Iris pigment epithelial cell (primary cell): ENCODE measurements at places on chromosomes 3 and 15.

GRCh38 chr3:161108840-161109239 lies 3.7 kb upstream of the B3GALNT1 start:
- peak; percentile 16 for DNase-seq

DNA sequence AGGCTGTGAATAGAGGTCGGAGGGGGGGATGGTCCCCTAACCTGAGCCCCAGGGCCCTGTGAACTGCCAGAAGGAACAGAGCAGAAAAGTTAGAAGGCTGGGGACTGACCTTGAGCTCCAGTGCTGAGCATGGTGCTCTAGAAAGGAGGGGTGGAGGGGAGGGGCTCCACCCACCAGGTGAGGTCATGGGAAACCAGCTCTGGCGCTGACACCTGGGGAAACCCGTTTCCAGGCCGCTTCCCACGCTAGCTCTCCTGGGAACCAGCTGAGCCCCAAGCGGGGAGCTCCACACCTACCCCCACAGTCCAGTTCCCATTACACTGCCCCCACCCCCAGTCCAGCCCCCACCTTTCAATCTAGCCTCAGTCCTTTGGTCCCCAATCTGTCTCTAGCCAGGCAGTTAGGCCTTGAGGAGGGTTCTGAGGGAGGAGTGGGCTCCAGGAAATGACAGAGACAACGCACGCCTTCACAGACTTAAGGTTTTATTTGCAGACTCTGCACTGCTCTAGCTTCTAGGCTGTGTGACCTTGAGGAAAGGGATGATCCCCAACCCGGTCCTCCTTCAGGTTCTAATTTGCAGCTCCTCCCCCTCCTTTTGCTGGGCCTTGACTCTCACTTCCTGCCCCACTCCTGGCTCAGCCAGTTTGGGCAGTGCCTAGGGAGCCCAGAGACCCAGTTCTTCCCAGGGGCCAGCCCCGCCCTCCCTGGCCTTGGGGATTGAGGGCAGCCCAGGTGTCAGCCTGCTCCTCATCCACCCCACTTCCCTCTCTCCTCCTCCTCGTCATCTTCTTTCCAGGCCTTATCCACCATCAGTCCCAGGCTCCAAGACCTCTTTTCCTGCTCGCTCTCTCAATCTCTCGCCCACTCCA lies 2.1 kb downstream of the RHOV start:
- DNase-seq = no peak

DNA sequence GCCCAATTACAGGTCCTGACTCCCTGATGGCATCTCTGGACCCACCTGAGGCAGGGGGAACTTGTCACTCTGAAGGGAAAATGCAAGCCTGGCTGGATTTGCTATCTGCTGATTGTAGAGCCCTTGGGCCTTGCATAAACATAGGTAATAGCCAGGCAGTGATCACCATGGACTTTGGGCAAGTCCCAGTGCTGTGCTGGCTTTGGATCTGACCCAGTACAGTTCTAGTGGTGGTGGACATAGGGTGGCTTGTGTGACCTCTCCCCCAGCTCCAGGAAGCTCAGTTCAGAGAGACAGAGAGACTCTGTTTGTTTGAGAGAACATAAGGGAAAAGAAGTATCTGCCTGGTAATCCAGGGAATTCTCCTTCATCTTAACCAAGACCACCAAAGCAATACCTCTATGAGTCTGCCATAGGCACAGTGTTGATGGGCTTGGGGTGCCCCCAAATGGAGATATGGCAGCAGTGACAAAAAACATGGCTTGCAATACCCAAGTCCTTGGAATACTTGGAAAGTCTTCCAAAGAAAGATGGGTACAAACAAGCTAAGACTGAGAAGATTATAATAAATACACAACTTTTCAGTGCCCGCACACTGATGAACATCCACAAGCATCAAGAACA lies 348.5 kb downstream of the PYDC2 start:
- DNase-seq = no peak

DNA sequence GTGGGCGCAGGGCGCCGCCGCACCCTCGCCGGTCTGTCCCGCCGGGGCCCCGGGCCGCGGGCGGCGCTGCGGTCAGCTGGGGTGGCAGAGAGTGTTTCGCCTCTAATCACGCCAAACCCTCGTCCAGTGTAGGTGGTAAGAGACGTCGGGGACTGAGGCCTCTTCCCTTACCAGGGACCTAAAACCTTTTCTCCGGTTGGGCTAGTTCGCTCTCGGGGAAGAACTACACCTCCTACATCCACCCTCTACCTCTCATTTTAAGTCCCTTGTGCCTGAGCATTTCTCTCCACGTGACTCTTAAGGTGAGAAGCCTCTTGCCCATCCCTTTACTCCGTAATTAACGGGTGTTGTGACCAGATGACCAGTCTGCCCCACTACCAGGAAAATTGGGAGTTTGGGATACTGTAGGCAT lies 520 bp downstream of the TMEM42 start:
- DNase-seq = peak; percentile 34

DNA sequence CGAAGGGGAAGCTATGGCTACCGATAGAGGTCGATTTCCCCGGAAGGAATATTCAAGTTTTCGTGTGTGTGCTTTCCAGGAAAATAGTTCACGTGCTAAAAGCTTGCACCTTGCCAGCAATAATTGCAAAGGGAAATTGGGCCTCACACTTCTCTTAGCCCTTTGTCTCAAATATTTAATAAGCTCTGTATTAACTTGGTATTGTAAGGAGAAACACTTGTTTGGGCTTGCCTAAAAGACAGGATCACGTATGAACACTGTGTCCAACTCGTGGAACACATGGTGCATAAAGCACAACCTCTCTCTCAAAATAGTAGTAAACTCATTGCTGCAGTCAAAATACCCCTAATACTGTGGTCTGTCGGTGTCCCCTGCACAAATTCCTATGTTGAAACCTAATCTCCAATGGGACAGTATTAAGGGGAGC lies 352 bp upstream of the TMF1 start:
- no peak for DNase-seq

DNA sequence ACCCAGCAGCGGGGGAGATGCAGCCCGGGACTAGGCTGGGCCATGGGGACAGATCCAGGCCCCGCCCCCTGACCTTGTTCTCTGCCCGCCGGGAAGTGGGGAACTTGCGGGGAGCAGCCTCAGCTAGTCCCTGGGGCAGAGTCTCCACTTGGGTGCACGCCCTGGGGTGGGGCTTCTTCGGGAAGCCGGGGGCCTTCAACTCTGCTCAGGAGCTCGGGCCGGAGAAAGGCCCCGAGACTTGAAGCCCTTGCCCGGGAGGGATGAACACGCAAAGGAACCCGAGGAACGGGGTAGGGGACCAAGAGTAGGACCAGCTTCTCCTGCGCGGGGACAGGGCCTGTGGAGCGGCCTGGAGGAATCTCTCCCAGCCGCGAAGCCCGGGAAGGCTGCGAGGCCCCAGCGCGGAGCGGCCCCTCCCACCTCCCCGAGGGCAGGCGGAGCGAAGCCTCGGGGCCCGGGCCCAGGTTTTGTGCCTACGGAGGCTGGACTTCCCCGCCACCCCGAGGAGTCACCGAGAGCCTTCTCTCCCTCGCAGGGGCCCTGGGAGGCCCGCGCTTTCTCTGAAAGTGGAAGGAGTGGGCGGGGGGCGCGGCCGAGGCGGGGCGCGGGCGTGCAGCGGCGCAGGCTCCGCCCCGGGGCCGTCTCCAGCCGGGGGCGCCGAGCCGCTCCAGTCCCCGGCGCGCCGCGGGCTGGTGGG lies at the start of gene ITPKA:
Gene ITPKA, plus strand, starts transcription at position 670 of the 697 bp plus-strand sequence. CDS start 54 bp downstream, outside the sequence.
- DNase-seq = peak; percentile 67

GRCh38 chr3:104176706-104177105 lies 1190.0 kb upstream of the ALCAM start:
- DNase-seq = no peak

DNA sequence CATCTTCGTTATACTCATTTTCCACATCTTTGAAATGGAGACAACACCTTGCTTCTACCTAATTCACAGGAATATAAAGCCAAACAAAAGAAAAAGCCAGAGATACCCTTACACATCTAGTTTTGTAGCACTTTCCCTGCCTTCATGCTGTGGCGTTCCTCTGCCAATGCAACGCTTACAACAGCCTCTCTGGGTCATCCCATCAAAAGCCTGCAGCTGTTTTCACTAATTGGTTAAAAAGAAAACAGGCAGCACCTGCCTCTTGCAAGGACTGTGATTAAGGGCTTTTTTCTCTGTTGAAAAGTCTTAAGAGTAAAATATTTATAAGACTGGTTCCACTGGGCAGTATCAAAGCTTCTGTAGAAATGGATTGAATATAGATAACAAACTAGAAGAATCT lies 120.3 kb downstream of the FMN1 start:
- no peak for DNase-seq

GRCh38 chr15:51624022-51624421 lies 1.5 kb upstream of the DMXL2 start:
- no peak for DNase-seq

- no peak for DNase-seq
Measured at GRCh38 chr15:61442821-61443220, 213.7 kb upstream of the RORA start.

DNA sequence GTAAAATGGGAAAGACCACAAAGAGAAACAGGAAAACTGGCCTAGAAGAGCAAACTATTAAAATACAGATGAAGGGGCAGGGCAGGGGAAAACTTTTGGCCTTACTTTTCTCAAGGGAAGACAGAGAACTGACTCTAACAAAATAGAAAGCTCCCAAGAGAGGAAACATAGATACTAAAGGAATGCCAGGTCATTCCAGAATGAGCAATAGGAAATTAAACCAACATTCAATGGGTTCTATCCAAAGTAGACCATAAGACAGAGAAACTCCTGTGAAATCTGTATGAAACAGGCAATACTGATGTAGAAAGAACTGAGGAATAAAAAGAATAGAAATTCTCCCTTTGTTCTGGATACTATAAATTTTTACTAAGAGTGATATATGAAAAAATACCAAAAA lies 491.8 kb downstream of the MECOM start:
- DNase-seq = no peak

GRCh38 chr15:65339920-65340319 lies 35.4 kb downstream of the RNU5B-1 start:
- no peak for DNase-seq

GRCh38 chr3:86416334-86416733 lies 574.6 kb downstream of the VGLL3 start:
- peak; percentile 1 for DNase-seq

DNA sequence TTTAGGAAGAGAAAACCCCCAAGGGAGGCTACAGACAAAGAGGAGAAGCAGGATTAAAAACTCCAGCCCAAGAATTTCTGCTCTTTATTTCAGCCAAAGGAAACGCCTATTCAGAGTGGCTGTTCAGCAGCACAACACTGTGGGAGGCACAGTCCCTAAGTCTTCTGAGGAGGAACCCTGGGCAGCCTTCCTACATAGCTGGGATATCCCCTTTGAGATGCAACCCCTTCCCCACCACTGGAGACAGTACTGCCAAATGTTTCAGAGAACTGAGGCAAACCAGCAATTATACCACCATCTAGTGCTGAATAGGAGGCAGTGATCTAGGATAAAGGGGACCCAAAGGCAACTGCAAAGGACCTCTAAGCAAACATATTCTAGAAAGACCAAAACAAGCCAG lies 168.1 kb downstream of the VPS13C start:
- no peak for DNase-seq

DNA sequence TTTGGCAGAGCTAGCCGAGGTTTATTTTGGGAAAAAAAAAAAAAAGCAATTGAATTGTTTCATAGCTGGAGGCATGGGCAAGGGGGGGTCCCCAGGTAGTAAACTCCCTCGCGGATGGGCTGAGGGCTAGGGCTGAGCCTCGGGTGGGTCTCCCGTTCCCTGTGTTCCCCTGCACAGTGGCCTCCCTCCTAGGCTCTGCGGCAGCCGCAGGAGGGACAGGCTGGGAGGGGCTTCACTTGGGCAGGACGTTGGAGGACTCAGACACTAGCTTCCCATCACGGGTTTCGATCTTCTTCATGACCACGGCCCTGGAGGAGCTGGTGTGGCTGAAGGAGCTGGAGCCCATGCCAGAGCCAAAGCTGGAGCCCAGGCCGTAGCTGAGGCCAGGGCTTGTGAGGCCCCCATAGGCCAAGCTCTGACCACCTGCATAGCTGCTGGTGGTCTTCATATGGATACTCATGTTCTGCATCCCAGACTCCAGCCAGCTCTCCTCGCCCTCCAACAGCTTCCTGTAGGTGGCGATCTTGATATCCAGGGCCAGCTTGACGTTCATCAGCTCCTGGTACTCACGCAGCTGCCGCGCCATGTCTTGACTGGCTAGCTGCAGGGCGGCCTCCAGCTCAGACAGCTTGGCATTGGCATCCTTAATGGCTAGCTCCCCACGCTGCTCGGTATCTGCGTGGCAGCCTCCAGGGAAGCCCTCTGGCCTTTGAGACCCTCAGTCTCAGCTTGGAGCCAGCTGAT lies 64.0 kb upstream of the CDAN1 start:
- DNase-seq = no peak

- DNase-seq = no peak
Measured at GRCh38 chr15:40323953-40324937, 753 bp downstream of the INAFM2 start.

DNA sequence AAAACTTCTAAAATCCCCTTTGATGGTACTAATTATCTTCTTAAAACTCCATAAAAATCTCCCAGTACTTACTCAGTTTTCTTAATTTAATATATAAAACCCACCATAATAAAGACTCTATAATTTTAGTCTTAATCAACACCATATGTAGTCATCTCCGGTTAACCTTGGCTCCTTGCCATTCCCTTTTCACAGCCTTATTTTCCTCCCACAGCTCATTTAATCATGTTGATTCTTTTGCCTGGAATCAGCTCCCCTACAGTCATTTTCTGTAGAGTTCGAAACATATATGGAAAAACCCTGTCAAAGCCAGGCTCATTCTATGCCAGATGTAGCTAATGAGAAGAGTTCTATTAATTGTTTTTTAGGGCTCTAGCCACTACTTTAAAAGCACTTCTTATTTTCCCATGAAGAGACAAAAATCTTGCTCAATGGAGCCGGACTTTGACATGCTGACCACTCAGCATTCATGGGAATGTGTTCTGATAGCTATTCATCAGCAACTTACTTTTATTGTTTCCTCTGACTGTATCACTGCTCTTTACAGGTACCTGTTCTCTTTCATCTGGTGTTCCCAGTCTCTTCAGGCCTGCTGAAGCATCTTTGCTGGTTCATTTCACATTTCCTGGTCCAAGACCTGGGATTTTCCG lies 573.4 kb downstream of the NAALADL2 start:
- peak; percentile 49 for DNase-seq

- DNase-seq = no peak
Measured at GRCh38 chr3:317012-317411, 120.4 kb downstream of the CHL1 start.
